ENCODE measurements at places on chromosomes 4 and X.

GRCh38 chr4:34193451-34194154 is 2050.7 kb downstream of the ARAP2 start:
- no peak for DNase-seq
- no peaks in the 10 kb centered on the region for H3K27me3 ChIP-seq
- no peak overlapping the region for H3K27ac ChIP-seq
- no peaks in the 10 kb centered on the region for H3K4me1 ChIP-seq
- H3K36me3 ChIP-seq = no peaks in the 10 kb centered on the region

DNA sequence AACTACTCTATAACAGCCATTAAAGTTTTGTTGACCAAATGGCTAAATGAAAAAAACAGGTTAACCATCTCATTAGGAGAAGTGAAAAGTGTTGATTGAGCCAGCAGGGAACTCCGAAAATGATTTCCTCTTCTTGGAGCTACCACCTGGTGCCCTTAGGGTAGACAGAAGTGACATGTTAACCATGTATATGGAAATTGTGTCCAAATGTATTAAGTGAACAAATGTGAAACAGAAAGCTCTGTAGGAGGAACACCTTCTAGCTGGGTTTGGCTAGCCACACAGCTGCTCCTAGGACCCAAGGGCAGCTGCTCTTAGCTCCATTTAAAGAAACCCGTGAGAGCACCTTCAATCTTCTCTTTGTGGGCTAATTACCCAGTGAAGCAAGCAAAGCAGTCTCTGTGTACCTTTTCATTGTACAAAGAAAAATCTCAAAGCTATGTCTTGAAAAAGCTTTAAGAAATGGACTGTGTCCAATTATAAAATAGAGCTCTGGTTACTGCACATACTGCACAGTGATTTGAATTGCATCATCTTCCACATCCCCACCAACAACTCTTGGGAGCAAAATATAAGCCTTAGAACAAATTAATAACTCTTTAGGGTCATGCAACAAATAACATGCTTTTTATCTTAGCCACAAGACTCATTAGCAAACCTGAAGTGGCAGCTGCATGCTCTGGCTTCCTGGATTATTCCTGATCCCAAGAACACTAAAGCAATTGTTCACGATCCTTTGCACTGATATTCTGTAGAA is 59.2 kb upstream of the PARM1 start:
- no peaks in the 10 kb centered on the region for H3K36me3 ChIP-seq
- H3K27me3 ChIP-seq = no peaks in the 10 kb centered on the region
- peak overlapping the region; percentile 15 for H3K4me3 ChIP-seq

DNA sequence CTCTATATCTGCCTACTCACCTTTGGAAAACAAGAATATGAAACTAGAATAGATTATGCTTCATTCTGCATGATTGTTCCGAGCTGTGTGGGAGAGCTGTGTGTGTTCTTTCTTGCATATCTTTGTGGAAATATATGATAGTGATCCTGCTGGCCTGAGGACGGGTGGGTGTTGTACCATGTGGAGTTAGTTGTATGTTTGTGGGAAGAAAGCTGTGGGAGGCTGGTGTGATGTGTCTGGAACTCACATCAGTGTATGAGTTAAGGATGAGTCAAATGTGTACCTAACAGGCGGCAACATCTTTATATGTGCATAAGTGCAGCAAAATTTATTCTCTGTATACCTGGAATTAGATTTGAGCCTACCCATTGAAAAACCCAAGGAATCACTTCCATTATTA is 208.1 kb upstream of the ADGRL3 start:
- no peak for DNase-seq
- H3K4me3 ChIP-seq = no peak overlapping the region
- no peaks in the 10 kb centered on the region for H3K27me3 ChIP-seq
- H3K27ac ChIP-seq = no peak overlapping the region
- no peaks in the 10 kb centered on the region for H3K36me3 ChIP-seq
- peaks cover 8% of the 10 kb centered on the region for H3K4me1 ChIP-seq

DNA sequence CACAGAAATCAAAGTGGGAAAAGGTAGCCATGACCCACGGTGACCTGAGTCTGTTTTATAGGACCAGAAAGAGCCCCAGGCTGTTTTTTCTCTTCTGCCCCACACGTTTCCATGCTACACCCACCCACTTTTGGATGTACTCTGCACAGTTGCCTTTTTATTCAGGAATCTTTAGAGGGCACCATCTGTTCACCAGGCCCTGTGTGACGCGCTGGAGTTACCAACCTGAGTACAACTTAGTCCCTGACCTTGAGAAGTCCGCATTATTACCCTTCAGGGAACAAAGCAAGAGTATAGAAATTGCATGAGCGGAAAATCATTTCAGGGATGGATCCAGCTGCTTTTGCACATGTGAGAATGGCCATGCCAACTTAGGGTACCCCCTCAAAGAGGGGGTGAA is 207.8 kb upstream of the GATB start:
- DNase-seq = no peak
- no peaks in the 10 kb centered on the region for H3K27me3 ChIP-seq
- no peak overlapping the region for H3K4me3 ChIP-seq

- H3K27ac ChIP-seq = no peak overlapping the region
- H3K36me3 ChIP-seq = no peaks in the 10 kb centered on the region
- H3K4me1 ChIP-seq = no peaks in the 10 kb centered on the region
- H3K27me3 ChIP-seq = no peaks in the 10 kb centered on the region
- DNase-seq = no peak
Observed at GRCh38 chrX:31845003-31845402, 773.2 kb upstream of the FTHL17 start.

- no peaks in the 10 kb centered on the region for H3K27me3 ChIP-seq
- H3K4me3 ChIP-seq = no peak overlapping the region
- H3K4me1 ChIP-seq = no peaks in the 10 kb centered on the region
- H3K36me3 ChIP-seq = no peaks in the 10 kb centered on the region
Observed at GRCh38 chrX:130539721-130540321, 138.0 kb downstream of the RBMX2 start.

- no peak for DNase-seq
- peak overlapping the region; percentile 40 for H3K27ac ChIP-seq
- H3K4me3 ChIP-seq = no peak overlapping the region
- peaks cover 22% of the 10 kb centered on the region for H3K4me1 ChIP-seq
- no peaks in the 10 kb centered on the region for H3K36me3 ChIP-seq
- H3K27me3 ChIP-seq = no peaks in the 10 kb centered on the region
Observed at GRCh38 chr4:113437129-113437528, 324.4 kb downstream of the CAMK2D start.

- no peak for DNase-seq
- no peak overlapping the region for H3K27ac ChIP-seq
- no peaks in the 10 kb centered on the region for H3K4me1 ChIP-seq
- no peaks in the 10 kb centered on the region for H3K27me3 ChIP-seq
- H3K36me3 ChIP-seq = peaks cover 14% of the 10 kb centered on the region
Observed at GRCh38 chr4:8365951-8366350, 74.6 kb downstream of the ACOX3 start.

DNA sequence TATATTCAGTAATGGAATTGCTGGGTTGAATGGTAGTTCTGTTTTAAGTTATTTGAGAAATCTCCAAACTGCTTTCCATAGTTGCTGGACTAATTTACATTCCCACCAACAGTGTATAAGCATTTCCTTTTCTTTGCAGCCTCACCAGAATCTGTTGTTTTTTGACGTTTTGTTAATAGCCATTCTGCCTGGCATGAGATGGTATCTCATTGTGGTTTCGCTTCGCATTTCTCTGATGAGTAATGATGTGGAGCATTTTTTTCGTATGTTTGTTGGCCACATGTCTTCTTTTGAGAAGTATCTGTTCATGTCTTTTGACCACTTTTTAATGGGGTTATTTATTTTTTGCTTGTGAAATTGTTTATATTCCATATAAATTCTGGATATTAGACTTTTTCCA is 13.6 kb upstream of the MAGED4B start:
- no peak for DNase-seq
- H3K4me3 ChIP-seq = no peak overlapping the region
- H3K4me1 ChIP-seq = no peaks in the 10 kb centered on the region
- H3K27ac ChIP-seq = no peak overlapping the region
- no peaks in the 10 kb centered on the region for H3K27me3 ChIP-seq

- H3K4me1 ChIP-seq = no peaks in the 10 kb centered on the region
- H3K4me3 ChIP-seq = no peak overlapping the region
- no peak for DNase-seq
- H3K27me3 ChIP-seq = no peaks in the 10 kb centered on the region
- H3K36me3 ChIP-seq = no peaks in the 10 kb centered on the region
Observed at GRCh38 chrX:133300591-133300990, 82.4 kb upstream of the TFDP3 start.

DNA sequence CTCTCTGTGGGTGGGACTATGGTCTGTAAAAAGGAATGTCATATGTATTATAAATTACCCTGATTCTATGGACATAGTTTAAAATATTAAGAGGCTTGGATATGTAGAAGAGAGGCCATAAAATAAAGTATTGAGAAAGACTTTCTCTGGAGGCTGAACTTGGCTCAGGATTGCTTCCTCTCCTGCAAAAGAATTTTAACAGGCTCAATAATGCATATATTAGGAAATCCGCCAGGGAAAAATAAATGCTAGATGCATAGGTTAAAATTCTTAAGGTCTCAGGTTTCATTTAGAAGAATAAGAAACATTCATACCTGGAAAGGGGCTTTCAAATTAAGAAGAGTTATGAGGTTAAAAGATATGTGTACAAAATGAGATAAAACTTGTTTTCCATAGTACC is 424.3 kb downstream of the ARAP2 start:
- DNase-seq = no peak
- no peaks in the 10 kb centered on the region for H3K4me1 ChIP-seq
- H3K4me3 ChIP-seq = no peak overlapping the region
- no peak overlapping the region for H3K27ac ChIP-seq
- no peaks in the 10 kb centered on the region for H3K27me3 ChIP-seq

- no peak overlapping the region for H3K27ac ChIP-seq
- DNase-seq = no peak
- peak overlapping the region; percentile 29 for H3K4me3 ChIP-seq
- H3K27me3 ChIP-seq = no peaks in the 10 kb centered on the region
- no peaks in the 10 kb centered on the region for H3K36me3 ChIP-seq
Observed at GRCh38 chr4:142645475-142646108, 200.5 kb downstream of the INPP4B start.

GRCh38 chr4:112253382-112254000 is 21.9 kb downstream of the AP1AR start:
- H3K27me3 ChIP-seq = no peaks in the 10 kb centered on the region
- no peak overlapping the region for H3K4me3 ChIP-seq
- H3K27ac ChIP-seq = no peak overlapping the region
- no peak for DNase-seq

DNA sequence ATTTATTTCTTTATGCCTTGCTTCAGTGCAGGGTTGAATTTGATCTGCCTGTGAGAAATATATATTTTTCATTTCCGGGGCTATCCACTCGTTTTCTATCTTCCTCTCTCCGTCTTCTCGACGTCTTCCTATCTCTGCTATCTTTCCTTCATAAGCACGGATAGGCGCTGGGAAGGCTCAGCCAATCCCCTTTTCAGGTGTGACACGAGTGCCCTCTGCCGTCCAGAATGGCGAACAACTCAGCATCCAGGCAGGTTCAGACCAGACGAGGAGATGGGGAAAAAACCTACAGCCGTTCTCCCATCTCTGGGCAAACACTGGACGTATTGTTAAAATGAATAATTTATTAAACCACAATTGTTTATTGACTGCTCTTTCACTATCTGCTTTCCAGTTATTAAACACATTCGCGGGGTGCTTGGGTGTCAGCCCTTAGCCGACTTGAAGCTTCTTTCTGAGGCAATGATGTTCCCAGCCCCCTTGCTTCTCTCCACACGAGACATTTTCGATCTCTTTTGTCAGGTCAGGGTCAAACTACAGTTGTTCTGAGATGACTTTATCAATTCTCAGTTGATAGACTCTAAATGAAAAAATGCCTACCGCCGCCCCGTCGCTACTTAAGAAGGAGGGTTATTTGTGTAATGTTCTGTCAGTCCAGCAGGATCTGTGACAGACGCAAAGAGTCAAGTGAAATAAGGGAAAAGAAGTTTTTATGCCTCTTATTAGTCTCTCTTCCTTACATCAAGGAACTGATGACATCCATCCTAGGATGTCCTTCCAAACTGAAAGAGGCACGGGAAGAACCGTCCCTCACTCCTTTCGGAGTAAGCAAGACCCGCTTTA is 96.3 kb upstream of the NOCT start:
- no peaks in the 10 kb centered on the region for H3K4me1 ChIP-seq
- no peak overlapping the region for H3K27ac ChIP-seq
- H3K27me3 ChIP-seq = no peaks in the 10 kb centered on the region
- H3K4me3 ChIP-seq = peak overlapping the region; percentile 54
- H3K36me3 ChIP-seq = no peaks in the 10 kb centered on the region
- no peak for DNase-seq
